Right lung (tissue), 10 donors: ENCODE measurements at places on chromosomes 11 and 22. TPM values are rescaled to one million over a fixed set of nuclear protein-coding genes. Genes with fewer than 3 reads are reported as not detected.

ENDOD1 gene
- polyA plus RNA-seq = 28.5 TPM

CRYBB3 gene
- polyA plus RNA-seq = 0.23 TPM

CAVIN3 gene
- polyA plus RNA-seq = 16.1 TPM

OR4A16 gene
- not detected for polyA plus RNA-seq

SULT4A1 gene
- polyA plus RNA-seq = 0.65 TPM

HBG2 gene
- 2,971 TPM for polyA plus RNA-seq

ROBO4 gene
- 26.0 TPM for polyA plus RNA-seq

KDM4E gene
- 0.40 TPM for polyA plus RNA-seq

APOA4 gene
- not detected for polyA plus RNA-seq

ANGPTL5 gene
- 0.05 TPM for polyA plus RNA-seq

C11orf42 gene
- 1.6 TPM for polyA plus RNA-seq

GRCh38 chr11:6545917-6546605 is 49.0 kb downstream of the DNHD1 start:
- no peak for DNase-seq

DNA sequence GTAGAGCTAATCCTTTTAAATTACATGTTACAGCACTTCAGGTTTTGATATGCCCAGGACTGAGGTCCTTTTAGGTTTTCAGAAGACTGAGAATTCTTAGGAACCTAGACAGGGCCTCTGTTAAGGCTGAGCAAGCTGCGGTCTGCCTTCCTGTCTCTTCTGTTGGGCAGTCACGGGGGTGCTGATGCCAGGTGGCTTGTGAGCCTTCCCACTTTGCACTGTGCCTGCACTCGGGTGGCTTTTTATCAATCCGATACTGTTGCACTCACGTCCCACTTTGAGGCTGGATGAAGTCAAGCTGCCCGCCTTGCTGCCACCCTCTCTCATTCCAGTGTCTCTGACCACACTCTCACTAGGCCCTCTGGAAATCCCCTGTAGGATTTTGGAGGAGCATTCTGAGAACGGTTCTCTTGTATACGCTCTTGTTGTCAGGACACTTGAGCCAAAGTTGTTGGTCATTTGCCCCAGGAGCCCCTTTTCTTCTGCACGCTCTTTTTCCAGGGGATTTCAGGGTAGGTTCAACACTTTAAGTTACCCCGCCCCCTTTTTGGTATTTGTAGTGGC is 141.8 kb downstream of the TEAD1 start:
- DNase-seq = no peak

DNA sequence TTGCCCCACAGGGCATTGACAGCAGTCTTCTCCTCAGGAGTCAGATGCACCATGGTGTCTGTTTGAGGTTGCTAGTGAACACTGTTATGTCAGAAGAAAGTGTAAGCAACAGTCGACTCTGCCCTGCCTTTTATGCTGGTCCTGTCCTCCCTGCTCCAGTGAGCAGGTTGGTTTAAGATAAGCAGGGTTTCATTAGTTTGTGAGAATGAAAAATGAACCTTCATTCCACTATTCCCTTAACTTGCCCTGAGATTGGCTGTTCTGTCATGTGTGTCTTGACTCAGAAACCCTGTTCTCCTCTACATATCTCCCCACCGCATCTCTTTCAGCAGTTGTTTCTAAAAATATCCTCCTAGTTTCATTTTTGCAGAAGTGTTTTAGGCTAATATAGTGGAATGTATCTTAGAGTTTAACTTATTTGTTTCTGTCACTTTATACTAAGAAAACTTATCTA is at the start of gene HBD:
Gene HBD (minus strand): TSS at position 103 of the 454 bp plus-strand sequence. CDS start 50 bp downstream, at position 53.
- DNase-seq = no peak

GRCh38 chr11:73425108-73425507 is 48.9 kb downstream of the RELT start:
- no peak for DNase-seq

GRCh38 chr11:98800696-98801095 is 220.1 kb upstream of the CNTN5 start:
- DNase-seq = no peak

DNA sequence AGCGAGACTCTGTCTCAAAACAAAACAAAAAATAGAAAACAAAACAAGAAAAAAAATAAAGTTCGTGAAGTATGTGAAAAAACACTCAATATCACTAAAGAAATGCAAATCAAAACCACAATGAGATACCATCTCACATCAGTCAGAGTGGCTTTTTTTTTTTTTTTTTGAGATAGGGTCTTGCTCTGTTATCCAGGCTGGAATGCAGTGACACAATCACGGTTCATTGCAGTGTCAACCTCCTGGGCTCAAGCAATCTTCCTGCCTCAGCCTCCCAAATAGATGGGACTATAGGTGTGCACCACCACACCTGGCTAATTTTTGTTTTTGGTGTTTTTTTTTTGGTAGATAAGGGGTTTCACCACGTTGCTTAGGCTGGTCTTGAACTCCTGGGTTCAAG is 37.5 kb downstream of the ATG16L2 start:
- no peak for DNase-seq

DNA sequence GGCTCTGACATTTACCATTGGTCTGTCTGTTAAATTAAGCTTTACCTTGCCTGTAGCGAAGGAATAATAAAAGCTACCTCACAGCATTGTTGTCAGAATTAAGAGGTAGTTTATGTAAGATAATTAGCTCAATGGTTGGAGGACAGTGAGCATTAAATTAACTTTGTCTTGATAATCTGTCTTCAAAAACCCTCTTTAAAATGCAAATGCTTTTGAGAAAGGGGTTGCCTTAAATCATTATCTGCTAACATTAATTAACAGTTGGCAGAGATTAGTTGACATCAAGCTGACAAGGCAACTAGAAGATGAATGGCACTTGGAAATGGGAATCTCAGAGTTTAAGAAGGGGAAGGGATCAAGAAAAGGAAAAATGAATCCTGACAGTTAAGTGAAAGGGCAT is 761.1 kb upstream of the ARHGAP42 start:
- no peak for DNase-seq

GRCh38 chr11:131811383-131811782 is 441.0 kb downstream of the NTM start:
- DNase-seq = no peak

GRCh38 chr11:125025968-125026367 is 37.1 kb upstream of the SLC37A2 start:
- DNase-seq = no peak

DNA sequence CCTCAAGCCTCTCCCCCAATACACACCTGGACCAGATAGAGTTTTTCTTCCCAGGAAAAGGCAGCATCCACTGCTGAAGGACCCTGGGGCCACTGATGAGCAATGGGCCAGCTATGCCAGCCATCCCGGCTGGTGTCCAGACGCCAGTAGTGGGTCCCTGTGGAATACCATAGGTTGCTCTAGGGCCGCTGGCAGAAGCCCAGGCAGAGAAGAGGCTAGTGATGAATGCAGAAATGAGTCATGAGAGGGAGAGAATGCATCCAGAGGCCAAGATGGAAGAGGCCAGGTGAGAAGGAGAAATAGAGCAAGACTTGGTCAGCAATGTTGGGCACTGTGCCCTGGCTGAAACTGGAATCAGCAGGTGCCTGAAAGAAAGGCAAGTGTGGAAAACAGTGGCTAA is 8.9 kb downstream of the HPX start:
- no peak for DNase-seq

DNA sequence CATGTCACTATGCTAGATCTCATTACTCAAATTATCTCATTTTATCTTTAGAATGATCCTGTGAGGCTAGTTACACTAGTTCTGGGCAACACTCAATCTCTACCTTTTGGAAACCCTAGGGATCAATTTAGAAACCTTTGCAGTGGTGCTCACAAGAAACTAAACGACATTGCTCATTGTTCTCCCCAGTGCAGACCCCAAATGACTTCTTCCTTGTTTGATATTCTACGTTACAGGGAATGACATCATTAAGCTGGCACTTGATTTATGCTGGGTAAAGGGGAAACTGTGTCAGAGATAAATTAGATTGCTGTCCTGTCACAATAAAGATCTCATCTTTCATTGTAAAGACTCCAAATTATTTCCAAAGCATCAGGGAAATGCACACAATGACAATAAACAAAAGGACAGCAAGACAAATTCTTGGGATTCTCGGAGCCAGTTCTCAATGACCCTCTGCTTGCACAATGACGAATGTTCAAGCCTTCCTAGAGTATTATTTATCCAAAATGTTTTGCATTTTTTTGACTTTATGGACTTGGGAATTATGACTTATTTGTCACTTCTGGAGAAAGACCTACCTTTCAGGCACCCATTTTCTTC is 1121.8 kb upstream of the TENM4 start:
- no peak for DNase-seq

DNA sequence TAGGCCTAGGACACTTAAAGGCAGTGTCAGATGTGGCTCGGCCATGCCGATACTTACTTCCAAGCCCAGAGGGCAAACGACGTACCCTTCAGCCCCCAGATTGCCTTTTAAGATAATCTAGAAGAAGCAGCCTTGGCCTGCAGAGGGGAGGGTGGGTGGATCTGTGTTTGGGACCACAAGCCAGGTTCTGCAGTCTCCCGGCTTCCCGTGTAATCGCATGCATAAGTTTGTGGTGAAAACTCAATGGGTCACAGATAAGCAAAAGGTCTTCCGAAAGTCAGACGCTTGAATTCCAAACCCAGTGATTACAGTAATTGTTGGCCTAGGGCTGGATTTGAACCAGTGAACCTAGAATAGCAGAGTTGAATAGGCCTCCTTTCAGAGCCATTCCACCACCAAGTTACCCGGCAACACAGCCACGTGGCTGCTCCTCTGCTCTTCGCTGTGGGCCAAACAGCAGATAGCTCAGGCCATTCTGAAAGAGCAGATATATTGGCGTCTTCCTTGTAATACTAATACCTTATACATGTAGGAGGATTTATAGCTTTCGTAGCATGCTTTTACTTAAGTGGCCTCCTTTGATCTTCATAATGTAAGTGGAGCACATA is 170.8 kb upstream of the CADM1 start:
- DNase-seq = no peak

- no peak for DNase-seq
These were observed 17.2 kb upstream of the OR5B21 start for GRCh38 chr11:58525037-58525614.

DNA sequence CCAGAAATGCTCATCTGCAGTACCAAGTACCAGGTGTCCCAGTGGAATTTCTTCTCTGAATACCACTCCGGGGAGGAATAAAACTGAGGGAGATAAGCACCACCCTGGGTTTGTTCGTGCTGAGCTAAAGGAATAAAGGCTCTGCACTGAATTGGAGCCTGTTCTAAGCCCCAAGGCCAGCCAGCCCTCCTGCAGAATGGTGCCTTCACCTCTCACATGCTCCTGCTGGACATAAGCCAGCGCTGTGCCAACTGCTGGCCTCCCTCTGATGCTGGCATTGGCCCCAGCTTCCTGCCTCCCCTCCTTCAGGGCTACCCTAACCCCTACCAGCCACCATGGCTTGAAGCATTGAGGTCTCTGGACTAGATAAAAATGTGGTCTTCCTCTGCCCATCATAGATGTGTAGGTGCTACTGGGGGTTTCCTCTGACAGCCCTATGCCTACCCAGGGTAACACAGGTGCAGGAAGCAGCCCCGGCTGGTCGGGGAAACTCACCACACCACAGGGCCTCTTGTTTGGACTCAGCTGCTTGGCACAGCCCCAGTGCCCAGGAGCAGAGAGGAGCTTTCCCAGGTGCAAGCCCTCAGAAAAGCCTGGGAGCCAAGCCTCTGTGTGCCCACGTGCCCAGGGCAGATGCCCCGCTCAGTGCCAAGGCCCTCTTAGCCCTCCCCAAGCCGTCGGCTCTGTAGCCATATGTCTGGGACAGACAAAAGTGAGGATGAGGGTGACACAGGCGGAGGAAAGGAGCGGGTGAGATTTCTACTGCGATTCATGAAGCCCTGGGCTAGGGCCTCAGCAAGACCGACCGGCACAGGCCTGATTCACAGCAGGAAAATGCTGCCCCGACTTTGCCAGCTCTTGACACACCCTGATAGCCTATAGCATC is 34.1 kb upstream of the JAM3 start:
- no peak for DNase-seq

DNA sequence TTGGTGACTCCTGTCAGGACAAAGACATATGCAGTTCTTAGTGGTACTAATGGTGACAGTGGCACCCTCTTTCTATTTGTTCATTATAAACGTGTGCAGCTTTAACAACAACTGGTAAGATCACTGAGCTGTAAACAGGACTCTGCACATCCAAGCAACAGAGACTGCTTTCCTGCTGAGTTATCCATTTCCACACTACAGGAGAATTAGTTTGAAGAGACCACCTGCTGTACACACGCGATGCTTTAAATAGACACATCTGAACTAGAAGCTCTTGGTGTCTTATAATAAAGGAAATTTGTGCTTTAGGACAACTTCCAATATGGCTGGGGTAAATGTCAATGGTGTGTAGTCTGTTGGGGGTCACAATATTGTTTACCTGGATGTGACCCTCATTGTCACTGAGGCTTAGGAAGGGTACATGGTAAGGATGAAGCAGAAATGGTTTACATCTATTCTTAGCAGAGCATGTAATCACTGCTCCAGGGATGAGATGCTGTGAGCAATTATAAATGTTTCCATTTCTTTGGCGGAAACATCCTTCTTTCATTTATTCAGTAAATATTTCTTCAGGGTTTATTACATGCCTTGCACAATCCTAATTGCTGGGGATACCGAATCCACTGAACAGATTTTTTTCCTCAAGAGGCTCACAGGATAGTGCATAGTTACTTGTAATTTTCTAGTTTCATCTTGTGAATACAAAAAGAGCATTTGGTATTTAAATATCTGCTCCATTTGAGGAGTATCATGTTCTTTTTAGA is 354.0 kb upstream of the CCDC90B start:
- no peak for DNase-seq

- DNase-seq = no peak
These were observed 99.4 kb upstream of the AKIP1 start for GRCh38 chr11:8811571-8811970.

GRCh38 chr11:40722179-40722795 is 737.2 kb downstream of the LRRC4C start:
- DNase-seq = no peak

DNA sequence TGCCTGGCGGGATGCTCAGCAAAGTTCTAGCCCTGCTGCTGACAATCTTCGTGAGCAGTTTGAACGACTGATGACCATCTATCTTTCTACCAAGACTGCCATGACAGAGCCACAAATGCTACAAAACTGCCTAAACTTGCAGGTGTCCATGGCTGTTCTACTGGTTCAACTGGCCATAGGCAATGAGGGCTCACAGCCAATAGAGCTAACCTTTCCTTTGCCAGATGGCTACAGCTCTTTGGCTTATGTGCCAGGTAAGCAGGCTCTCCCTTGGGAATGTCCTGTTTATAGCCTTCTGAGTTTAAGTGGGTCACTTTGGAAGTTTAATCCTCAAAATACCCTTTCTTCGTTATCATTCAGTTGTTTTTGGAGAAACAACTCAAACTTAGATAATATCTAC is 20.1 kb downstream of the UBE4A start:
- no peak for DNase-seq

GRCh38 chr22:48090332-48090672 is 1327.9 kb downstream of the TBC1D22A start:
- no peak for DNase-seq

- no peak for DNase-seq
These were observed 18.0 kb downstream of the CREB3L1 start for GRCh38 chr11:46295312-46296058.

GRCh38 chr11:27678242-27678641 is 22.0 kb downstream of the BDNF start:
- no peak for DNase-seq
